ENCODE measurements at places on chromosomes 1 and 21.
A peak's percentile ranks its signal among the peaks of the same experiment; 100 is the strongest.

- DNase-seq = peak; percentile 61
- no peak overlapping the region for H3K4me3 ChIP-seq
- H3K27ac ChIP-seq = no peak overlapping the region
- no peaks in the 10 kb centered on the region for H3K27me3 ChIP-seq
These were observed 14.6 kb upstream of the UMODL1 start for GRCh38 chr21:42056468-42056867.

- peaks cover 7% of the 10 kb centered on the region for H3K4me1 ChIP-seq
- DNase-seq = no peak
- peak overlapping the region; percentile 59 for H3K4me3 ChIP-seq
- H3K27me3 ChIP-seq = peaks cover 34% of the 10 kb centered on the region
- no peaks in the 10 kb centered on the region for H3K36me3 ChIP-seq
- peak overlapping the region; percentile 75 for H3K27ac ChIP-seq
These were observed 1.2 kb downstream of the HES4 start for GRCh38 chr1:998745-998994.

- no peaks in the 10 kb centered on the region for H3K36me3 ChIP-seq
- H3K27ac ChIP-seq = no peak overlapping the region
- no peaks in the 10 kb centered on the region for H3K27me3 ChIP-seq
- no peak overlapping the region for H3K4me3 ChIP-seq
These were observed 135.9 kb downstream of the HHAT start for GRCh38 chr1:210464519-210465039.

DNA sequence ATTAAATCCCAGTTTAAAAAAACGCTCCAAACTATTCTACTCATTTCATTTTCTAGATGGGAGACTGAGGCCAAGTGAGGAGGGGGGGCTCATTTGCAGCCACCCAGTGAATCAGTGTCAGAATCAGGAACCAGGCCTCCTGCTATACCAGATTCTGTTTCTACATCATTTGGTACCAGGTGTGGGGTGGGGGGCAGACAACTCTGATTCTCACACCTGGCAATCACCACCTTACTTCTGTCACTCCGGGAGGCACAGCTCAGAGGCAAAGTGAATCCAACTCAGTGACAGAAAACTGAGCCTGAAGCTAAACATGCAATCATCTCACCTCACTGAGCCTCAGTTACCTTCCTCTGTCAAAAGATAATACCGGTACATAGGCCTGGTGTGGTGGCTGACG lies 23.5 kb upstream of the ID3 start:
- no peak overlapping the region for H3K4me3 ChIP-seq
- DNase-seq = no peak
- H3K36me3 ChIP-seq = no peaks in the 10 kb centered on the region
- H3K27ac ChIP-seq = no peak overlapping the region

- H3K36me3 ChIP-seq = no peaks in the 10 kb centered on the region
- DNase-seq = no peak
- peaks cover 4% of the 10 kb centered on the region for H3K27me3 ChIP-seq
- H3K27ac ChIP-seq = no peak overlapping the region
These were observed 247.2 kb upstream of the CSF3R start for GRCh38 chr1:36729716-36730510.

DNA sequence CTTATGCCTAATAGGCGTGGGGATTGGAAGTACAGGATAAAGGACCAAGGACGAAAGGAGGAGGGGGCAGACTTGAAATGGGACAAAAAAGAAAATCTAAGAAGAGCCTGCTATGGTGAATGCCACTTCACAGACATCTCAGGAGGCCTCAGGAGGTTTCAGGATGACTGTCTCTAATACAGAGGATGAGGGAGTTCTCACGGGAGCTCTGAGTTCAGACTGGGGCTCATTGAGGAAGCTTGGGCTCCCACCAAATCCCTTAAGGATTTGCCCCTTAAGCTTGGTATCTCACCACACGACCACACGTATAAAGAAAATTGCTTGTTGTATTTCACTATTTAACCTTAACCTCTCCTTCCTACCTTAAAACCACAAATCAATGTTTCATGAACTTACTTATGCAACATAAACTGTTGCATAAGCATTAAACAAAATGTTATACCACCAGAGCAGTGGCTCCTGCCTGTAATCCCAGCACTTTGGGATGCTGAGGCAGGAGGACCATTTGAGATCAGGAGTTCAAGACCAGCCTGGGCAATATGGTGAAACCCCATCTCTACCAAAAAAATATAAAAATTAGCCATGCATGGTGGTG lies 12.4 kb downstream of the SLC30A1 start:
- H3K27me3 ChIP-seq = no peaks in the 10 kb centered on the region
- H3K36me3 ChIP-seq = no peaks in the 10 kb centered on the region
- H3K4me1 ChIP-seq = no peaks in the 10 kb centered on the region

GRCh38 chr1:76669131-76669530 lies 198.1 kb upstream of the ST6GALNAC5 start:
- no peaks in the 10 kb centered on the region for H3K36me3 ChIP-seq
- H3K27me3 ChIP-seq = no peaks in the 10 kb centered on the region
- no peak for DNase-seq
- no peaks in the 10 kb centered on the region for H3K4me1 ChIP-seq

DNA sequence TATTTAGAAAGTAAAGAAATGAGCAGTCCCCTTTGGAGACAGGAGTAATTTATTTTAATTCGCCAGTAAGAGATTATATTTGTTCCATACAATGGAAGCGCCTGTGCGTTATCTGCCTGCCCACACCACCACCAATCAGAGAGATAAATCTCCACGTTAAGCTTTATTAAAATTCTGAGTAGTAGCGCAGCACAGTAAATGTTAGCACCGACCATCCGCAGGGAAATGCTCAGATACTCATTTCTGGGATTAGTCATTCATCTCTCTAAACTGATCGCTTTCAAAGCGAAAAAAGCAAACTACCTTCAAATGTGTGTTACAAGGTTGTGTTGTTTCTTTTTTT lies 1.2 kb downstream of the ETS2 start:
- H3K36me3 ChIP-seq = peaks cover 31% of the 10 kb centered on the region
- H3K4me1 ChIP-seq = peaks cover 39% of the 10 kb centered on the region
- H3K27ac ChIP-seq = peak overlapping the region; percentile 97
- peak overlapping the region; percentile 99 for H3K4me3 ChIP-seq
- no peaks in the 10 kb centered on the region for H3K27me3 ChIP-seq
- DNase-seq = no peak

DNA sequence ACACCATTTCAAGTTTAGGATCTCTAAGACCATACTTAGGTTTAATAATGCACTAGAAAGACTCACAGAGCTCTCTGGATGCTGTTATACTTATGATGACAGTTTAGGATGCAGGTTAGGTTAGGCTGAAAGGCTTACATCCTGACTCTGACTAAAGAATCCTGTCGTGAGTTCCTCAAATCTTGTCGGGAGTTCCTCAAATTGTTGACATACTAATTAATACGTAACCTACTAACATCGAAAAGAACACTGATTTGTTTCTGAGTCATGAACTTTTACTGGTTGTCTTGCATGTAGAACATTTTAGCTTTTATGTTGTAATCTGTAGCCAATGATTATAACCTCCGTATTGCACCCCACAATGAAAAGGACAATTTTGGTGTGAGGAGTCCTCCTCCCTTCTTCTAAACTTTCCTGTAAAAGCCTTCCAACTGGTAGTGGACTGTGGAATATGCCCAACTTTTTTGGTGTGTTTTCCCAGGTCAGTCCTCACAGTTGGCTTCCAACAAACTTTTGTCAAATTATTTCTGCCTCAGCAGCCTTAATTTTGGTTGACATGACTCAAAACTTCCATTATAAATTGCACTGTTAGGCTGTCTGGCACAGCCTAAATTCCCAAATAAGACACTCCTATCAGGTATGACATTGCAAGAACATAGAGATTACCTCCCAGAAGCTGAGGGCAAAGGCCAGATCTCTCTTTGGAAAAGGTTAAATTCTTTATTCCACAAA lies 107.9 kb upstream of the PALMD start:
- no peaks in the 10 kb centered on the region for H3K27me3 ChIP-seq
- no peaks in the 10 kb centered on the region for H3K36me3 ChIP-seq
- H3K27ac ChIP-seq = no peak overlapping the region
- no peaks in the 10 kb centered on the region for H3K4me1 ChIP-seq
- no peak overlapping the region for H3K4me3 ChIP-seq

GRCh38 chr1:8649027-8649426 lies 168.4 kb downstream of the RERE start:
- no peak for DNase-seq
- H3K27ac ChIP-seq = no peak overlapping the region
- H3K4me1 ChIP-seq = peaks cover 30% of the 10 kb centered on the region
- H3K27me3 ChIP-seq = no peaks in the 10 kb centered on the region
- no peaks in the 10 kb centered on the region for H3K36me3 ChIP-seq

DNA sequence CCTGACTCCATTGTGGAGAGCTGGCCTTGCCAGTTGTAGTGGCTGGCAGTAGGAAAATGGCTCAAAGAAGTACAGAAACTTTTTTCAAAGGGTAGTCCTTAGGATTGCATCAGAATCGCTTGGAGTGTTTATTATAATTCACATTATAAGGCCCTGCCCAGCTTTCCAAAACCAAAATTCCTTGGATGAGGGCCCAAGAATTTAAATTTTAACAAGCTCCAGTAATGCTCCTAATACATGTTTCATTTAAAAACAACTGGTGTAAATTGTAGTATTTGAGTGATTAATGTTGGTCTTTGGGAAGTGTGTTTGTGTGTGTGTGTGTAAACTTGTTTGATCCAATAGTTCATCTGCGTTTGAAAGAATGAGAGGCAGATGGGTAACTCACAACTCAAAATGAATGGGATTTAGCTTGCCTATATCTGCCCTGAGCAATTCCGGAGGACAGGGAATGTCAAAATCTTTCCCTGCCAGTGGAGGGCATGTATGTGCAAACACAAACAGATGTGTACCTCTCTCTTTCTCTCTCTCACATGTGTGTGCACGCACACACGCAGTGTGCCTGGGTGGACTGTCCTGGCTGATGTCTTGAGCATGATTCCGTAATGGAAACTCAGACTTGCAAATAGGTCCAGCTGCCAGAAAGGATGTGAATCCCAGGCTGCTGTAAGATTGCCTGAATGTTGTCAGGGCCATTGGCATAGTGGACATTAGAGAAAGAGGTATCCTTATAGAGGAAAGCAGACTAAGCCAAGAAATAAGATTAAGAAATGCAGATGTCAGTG lies 293.1 kb downstream of the LMX1A start:
- H3K4me1 ChIP-seq = no peaks in the 10 kb centered on the region
- H3K27me3 ChIP-seq = no peaks in the 10 kb centered on the region
- H3K27ac ChIP-seq = no peak overlapping the region
- DNase-seq = no peak
- no peak overlapping the region for H3K4me3 ChIP-seq

DNA sequence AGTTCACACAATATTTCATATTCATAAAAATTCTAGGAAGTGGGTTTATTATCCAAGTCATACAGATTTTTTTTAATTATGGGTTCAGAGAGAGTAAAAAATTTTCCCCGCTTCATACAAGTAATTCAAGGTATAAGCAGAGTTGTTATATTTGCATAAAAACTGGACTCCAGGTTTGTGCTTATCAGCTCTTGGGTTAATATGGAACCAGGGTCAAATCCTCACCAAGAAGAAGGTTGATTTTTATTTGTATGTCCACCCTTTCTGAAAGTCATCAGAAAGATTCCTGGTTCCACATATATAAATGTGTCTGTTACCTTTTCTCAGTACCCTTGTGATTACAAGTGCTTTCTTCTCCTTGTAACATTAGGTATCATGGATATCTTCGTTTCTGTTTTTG lies 143.8 kb upstream of the PKN2 start:
- H3K27me3 ChIP-seq = no peaks in the 10 kb centered on the region
- DNase-seq = no peak
- H3K4me3 ChIP-seq = no peak overlapping the region
- H3K27ac ChIP-seq = no peak overlapping the region
- H3K4me1 ChIP-seq = no peaks in the 10 kb centered on the region

DNA sequence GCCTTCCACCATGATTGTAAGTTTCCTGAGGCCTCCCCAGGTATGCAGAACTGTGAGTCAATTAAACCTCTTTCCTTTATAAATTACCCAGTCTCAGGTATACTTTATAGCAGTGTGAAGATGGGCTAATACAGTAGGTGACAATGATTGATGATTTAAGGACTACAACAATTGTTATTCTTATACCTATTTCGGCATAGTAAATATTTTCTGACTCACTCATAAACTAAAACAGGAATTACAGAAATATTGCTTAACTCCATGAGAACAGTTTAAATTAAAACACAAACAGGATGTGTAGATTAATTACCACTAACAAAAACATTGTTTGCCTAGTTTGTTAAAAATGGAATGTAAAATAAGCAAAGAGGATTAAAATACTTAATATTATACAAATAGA lies 839.9 kb downstream of the LTN1 start:
- no peaks in the 10 kb centered on the region for H3K27me3 ChIP-seq
- H3K4me3 ChIP-seq = no peak overlapping the region

GRCh38 chr1:42944246-42944928 lies 14.3 kb downstream of the SLC2A1 start:
- H3K4me3 ChIP-seq = no peak overlapping the region
- H3K4me1 ChIP-seq = peaks cover 60% of the 10 kb centered on the region
- no peaks in the 10 kb centered on the region for H3K36me3 ChIP-seq

Data from upper lobe of right lung (tissue), 1 donor.